ENCODE measurements at places on chromosomes 11 and 22.

DNA sequence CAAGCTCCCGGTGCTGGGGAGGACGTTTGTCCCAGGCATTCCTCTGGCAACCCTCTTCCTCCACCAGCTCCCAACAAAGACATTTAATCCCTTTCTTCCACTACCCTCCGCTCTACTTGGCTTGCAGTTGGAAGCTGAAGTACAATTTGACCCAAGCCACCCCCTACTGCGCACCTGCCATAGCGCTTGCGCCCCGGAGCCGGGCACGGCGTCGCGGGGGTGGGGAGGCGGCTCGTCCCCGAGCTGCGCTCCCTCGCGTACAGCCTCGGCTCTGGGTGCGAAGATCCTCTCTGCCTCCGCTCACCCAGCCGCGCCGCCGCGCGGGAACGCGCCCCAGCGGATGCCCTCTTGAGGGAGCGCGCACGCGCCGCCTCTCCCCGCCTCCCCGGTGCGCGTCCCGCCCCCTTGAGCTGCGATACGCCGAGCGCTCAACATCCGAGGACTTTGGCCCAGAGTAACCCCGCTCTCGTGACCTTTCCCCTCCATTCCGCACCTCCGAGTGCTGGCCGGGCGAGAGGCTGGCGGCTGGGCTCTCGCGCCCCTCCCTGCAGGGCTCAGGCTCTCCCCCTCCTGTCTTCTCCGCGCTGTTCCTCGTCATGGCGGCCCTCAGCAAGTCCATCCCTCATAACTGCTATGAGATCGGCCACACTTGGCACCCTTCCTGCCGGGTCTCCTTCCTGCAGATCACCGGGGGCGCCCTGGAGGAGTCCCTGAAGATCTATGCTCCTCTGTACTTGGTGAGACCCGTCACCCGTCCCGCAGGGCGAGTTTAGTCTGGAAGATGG is at the start of gene TMEM135:
TSS of gene TMEM135 (plus strand) at position 485 of the 785 bp plus-strand sequence. CDS start at position 597, 112 bp downstream.
- peak; percentile 92 for DNase-seq

- no peak for DNase-seq
These were observed 8.1 kb upstream of the GDPD4 start for GRCh38 chr11:77309401-77310085.

DNA sequence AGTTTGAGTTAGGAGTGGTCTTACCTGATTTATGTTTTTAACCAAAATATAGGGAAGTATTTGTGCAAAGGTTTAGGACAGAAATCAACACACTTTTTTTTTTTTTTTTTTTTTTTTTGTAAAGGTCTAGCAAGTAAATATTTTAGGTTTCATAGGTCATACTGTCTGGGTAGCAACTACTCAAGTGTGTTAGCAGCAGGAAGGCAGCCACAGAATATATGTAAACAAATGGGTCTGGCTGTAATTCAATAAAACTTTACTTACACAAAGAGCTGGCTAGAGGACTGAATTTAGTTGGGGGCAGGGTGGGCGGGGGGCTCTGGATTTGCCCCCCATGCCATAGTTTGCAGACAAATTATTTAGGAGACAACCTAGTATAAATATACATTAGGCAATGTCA is 510.4 kb downstream of the NELL1 start:
- DNase-seq, result no peak

DNA sequence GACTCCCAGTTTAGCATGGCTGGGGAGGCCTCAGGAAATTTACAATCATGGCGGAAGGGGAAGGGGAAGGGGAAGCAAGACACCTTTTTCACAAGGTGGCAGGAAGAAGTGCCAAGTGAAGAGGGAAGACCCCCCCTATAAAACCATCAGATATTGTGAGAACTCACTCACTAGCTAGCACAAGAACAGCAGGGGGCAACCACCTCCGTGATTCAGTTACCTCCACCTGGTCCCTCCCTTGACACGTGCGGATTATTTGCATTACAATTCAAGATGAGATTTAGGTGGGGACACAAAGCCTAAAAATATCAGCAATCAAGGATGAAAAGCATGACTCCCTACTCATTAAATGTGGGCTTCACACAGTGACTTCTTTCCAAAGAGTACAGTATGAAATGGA is 155.0 kb upstream of the CCDC90B start:
- DNase-seq, result no peak

DNA sequence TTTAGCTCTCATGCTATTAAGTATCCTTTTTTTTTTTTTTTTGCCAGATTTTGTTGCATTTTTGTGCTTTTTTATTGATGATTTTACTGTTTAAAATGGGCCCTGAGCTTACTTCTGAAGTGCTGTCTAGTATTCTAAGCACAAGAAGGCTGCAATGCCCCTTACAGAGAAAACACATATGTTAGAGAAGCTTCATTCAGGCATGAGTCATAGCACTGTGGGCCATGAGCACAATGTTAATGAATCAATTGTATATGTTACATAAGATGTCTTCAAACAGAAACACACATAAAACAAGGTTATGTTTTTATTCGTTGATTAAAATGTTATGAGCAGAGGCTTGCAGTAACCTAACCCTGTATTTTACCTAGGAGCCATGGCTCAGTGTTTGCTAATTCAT is 117.8 kb upstream of the C11orf87 start:
- DNase-seq, result no peak

DNA sequence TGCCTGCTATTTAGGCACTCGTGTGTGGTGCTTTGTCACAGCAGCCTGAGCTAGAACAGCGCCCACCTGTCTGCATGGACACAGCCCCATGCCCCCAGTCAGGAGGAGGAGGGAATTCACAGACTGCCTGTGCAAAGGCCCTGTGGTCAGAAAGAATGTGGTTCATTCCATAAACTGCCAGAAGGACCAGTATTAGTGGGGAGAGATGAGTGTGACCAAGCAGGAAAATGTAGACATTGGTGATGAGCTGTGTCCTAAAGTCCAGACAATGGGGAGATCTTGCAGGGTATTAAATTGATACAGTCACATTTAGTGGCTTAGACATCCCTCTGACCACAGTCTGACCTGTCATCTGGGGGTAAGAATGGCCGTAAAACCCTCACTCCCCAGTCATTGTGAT is 83.7 kb upstream of the LINC01488 start:
- no peak for DNase-seq

GRCh38 chr11:62554387-62555167 is 8.0 kb upstream of the AHNAK start:
- DNase-seq, result no peak

GRCh38 chr11:112288021-112288420 is 27.4 kb upstream of the PLET1 start:
- no peak for DNase-seq

GRCh38 chr11:118656563-118657165 is 22.8 kb downstream of the TREH start:
- no peak for DNase-seq

DNA sequence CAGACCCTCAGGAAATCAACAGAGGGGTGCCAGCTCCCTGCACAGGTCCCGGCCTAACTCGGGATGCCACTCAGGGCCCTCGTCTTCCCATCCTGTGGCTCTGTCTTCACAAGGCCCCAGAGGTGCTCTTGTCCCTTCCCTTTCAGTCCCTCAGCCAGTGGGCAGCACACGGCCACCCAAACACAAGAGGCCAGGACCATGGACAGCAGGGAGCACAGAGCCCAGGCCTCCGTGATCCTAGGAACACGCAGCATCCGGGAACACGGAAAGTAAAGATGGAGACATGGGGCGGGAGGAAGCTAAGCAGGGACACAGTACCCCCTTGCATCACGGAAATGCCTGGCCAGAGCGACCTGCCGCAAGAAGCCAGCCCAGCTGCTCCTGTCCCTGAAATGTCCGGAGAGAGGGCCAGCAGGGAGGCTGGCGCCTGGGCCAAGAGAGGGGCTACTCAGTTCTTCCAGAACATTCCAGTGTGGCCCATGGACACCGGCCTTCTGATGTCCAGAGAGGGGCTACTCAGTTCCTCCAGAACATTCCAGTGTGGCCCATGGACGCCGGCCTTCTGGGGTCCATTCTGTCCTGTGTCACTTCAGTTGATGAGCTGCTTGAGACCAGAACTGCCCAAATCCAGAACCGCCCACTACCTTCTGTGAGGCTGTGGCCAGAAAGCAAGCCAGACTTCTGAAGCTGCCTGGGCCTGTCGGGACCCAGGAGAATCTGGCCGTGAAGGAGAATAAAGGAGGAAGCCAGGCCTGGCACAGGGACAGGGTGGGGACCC is 274.0 kb downstream of the BRD1 start:
- no peak for DNase-seq

GRCh38 chr11:116243991-116244390 is 528.8 kb downstream of the BUD13 start:
- DNase-seq, result no peak

GRCh38 chr22:28703436-28703835 is 23.8 kb upstream of the TTC28 start:
- DNase-seq, result no peak

DNA sequence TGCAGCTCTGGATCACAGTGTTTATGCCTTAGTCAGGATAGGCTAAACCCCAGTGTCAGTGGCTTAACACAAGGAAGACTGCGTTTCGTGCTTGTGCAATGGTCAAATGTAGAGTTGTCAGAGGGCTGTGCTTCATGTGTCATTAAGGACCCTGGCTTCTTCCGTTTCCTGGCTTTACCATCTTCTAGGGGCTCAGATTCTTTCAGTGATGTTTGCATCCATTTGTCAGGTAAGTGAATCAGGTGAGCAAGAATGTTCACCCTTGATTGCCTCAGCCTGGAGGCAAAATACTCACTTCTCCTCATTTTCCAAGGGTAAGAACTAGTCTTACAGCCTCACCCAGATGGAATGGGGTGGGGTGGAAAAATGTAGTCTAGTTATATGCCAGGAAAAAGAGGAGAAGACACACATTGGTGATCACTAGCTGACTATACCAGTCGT is 20.5 kb upstream of the AMOTL1 start:
- DNase-seq, result no peak

DNA sequence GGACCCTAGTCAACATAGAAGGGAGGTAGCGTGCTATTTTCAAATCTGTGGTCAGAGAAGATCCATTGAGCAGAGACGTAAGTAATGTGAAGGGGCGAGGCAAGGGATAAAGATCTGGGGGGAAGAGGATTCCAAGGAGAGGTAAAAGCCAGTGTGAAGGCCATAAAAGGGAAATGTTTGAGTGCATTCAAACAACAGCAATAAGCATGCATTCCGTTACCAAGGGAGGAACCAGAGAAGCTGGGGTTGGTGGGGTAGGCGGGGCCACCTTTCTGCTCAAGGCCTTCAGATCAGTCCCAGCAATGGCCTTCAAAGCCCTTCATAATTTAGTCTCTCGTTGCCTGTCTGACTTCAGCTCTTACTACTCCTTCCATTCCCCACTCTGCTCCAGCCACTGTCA is 18.4 kb upstream of the SMPD1 start:
- no peak for DNase-seq

DNA sequence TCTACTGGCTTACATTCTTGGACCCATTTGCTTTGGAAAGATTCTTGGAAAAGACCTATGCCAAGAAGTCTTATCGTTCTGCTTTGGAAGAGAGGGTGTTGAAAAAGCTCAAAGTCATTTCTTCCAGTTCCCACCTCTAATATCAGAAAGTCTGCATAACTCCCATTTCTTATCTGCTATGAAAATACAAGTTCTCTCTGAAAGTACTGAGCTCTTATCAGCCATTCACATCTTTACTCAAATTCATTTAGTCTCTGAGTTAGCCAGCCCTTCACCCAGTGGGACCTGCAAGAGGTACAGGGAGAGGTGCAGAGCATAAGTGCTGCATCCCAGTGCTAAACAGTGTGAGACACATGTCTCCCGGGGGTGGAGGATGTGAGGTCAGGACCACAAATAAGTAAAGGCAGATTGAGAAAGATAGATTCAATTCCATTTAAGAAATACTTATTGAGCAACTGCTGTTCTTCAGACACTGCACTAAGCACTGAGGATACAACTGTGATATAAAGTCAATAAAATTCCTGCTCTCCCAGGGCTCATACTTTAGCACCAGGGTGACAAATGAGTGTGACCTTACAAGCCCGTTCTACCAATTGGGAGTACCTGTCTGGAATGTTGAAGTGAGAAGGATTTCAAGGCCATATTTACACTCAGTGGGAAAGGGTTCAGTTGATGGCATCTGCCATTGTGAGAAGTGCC is 76.7 kb downstream of the PISD start:
- no peak for DNase-seq

GRCh38 chr11:102244681-102245409 is 72.4 kb upstream of the BIRC3 start:
- DNase-seq, result no peak

GRCh38 chr11:90323289-90323688 is 100.4 kb upstream of the CHORDC1 start:
- DNase-seq, result no peak

Data from iPS DF 6.9 (cell line).